Activated T-helper 1 cell treated with Interleukin-2 at 50 U/mL for 16 hours (primary cell): ENCODE measurements at places on chromosomes 4 and X.
A peak's percentile ranks its signal among the peaks of the same experiment; 100 is the strongest.

DNA sequence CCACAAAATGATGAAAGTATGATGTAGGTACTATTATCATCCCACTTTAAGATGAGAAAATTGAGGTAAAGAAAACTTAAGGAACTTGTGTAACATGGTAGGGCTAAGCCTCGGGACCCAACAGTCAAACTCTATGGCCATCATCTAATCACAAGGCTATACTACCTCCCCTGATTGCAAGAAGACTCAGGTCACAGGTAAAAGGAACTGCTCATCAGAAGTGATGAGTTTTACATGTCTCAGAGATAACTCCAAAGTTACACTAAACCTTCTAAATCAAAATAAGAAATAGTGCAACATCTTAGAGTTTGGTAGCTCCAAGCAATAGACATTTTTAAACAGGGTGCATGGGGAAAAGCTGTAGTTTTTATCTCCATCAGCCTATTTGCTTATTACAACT is 96.5 kb upstream of the MYOZ2 start:
- no peak for DNase-seq

GRCh38 chr4:89898304-89898716 is 3.7 kb downstream of the MMRN1 start:
- no peak for DNase-seq

GRCh38 chrX:53088136-53088974 is 5.6 kb upstream of the KANTR start:
- DNase-seq, result peak; percentile 71

DNA sequence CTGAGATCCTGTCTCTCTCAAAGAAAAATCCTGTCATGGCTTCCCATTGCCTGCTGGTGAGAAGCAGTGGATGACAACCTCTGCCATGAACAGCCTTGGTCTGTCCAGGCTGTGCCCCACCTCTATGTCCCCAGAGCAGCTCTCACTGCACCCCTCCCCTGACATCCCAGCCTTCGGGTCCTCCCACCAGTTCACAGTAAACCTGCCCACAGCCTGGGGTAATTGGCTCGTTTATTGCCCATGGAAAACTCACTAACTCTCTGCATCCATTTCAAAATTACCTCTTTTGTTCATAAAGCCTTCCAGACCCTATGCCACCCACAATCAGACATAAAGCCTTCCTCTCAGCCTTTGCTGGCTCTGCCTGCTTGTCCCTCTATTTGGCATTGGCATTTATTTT is 10.7 kb upstream of the HMGB3 start:
- DNase-seq, result no peak

DNA sequence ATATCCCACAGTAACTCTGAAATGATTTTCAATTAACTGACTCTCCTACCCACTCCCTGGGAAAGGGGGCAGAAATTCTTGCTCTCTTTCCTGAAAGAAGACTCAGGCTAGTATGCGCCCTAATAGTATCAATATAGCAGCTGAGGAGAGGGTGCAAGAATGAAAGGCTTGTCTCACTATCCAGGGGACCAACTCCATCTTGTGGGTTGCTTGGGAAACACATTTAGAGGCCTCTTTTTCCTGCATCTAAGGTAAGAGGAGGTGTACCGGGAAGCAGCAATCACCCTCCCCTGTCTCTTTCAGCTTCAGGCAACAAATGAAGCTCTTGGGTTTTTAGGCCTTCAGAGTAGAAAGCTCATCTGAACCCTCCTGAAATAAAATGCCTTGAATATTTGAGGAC is 11.3 kb downstream of the TMEM255A start:
- no peak for DNase-seq
